ENCODE measurements at places on chromosomes 3 and 15. TPM values are rescaled to one million over a fixed set of nuclear protein-coding genes. Genes with fewer than 3 reads are reported as not detected.

The ZBED2 gene
- total RNA-seq: 8.3 TPM

The MEX3B gene
- 0.64 TPM for total RNA-seq

The ATP13A3 gene
- total RNA-seq: 268 TPM

The TEX55 gene
- total RNA-seq: not detected

The APOD gene
- total RNA-seq: 10.4 TPM

The SLC12A1 gene
- not detected for total RNA-seq

The FSIP1 gene
- total RNA-seq: 14.5 TPM

The NSUN3 gene
- total RNA-seq: 5.8 TPM

The CCDC54 gene
- total RNA-seq: not detected

The MKRN2OS gene
- 1.7 TPM for total RNA-seq

The KCNMB3 gene
- 0.21 TPM for total RNA-seq

The ISLR2 gene
- not detected for total RNA-seq

The LRRC2 gene
- under 0.01 TPM for total RNA-seq

The UBE2Q2 gene
- 37.3 TPM for total RNA-seq

The LYZL4 gene
- total RNA-seq: not detected

The GOLGA6L7 gene
- total RNA-seq: not detected

The FOXP1 gene
- total RNA-seq: 20.2 TPM

The CP gene
- total RNA-seq: 0.21 TPM

The MORC1 gene
- total RNA-seq: not detected

The C3orf20 gene
- not detected for total RNA-seq

The PAK6 gene
- 13.4 TPM for total RNA-seq

The KLHL25 gene
- 4.5 TPM for total RNA-seq

The BUB1B gene
- total RNA-seq: 2.3 TPM

The GRK7 gene
- not detected for total RNA-seq

The FGD5 gene
- under 0.01 TPM for total RNA-seq

The HRG gene
- total RNA-seq: not detected

The CLDN18 gene
- total RNA-seq: not detected

The TMEM43 gene
- 116 TPM for total RNA-seq

The PLOD2 gene
- total RNA-seq: 152 TPM

The LXN gene
- 3.9 TPM for total RNA-seq

The CLDN16 gene
- total RNA-seq: 1.3 TPM

The GNAI2 gene
- 85.3 TPM for total RNA-seq

The SLC24A5 gene
- not detected for total RNA-seq

The SLC22A14 gene
- total RNA-seq: under 0.01 TPM

The TJP1 gene
- total RNA-seq: 56.7 TPM

The UBA3 gene
- 56.3 TPM for total RNA-seq

The PRSS50 gene
- not detected for total RNA-seq

The GOLGA6L4 gene
- total RNA-seq: 0.21 TPM

The NRROS gene
- not detected for total RNA-seq

The RARRES1 gene
- 0.85 TPM for total RNA-seq

The CHDH gene
- total RNA-seq: 1.2 TPM

The IQGAP1 gene
- total RNA-seq: 209 TPM

The ZDHHC19 gene
- total RNA-seq: not detected

The ANKRD63 gene
- not detected for total RNA-seq

The TRPM1 gene
- under 0.01 TPM for total RNA-seq

The CERS3 gene
- 12.8 TPM for total RNA-seq

The SENP5 gene
- 36.1 TPM for total RNA-seq

The DAZL gene
- not detected for total RNA-seq

The INKA1 gene
- 22.2 TPM for total RNA-seq

The SPINK8 gene
- not detected for total RNA-seq

The MAPK6 gene
- 215 TPM for total RNA-seq

The ARHGEF26 gene
- total RNA-seq: 0.24 TPM

The SOX14 gene
- total RNA-seq: not detected
